ENCODE measurements at places on chromosomes 2 and 18. TPM values are rescaled to one million over a fixed set of nuclear protein-coding genes. Genes with fewer than 3 reads are reported as not detected.
A peak's percentile ranks its signal among the peaks of the same experiment; 100 is the strongest.

GRCh38 chr2:17830053-17831034, 14.1 kb downstream of the MSGN1 start:
- peak; percentile 79 for DNase-seq

GRCh38 chr2:239173301-239173700, 227.5 kb downstream of the HDAC4 start:
- no peak for DNase-seq

GRCh38 chr2:38092196-38092902, 16.4 kb upstream of the CYP1B1 start:
- DNase-seq: no peak

DNA sequence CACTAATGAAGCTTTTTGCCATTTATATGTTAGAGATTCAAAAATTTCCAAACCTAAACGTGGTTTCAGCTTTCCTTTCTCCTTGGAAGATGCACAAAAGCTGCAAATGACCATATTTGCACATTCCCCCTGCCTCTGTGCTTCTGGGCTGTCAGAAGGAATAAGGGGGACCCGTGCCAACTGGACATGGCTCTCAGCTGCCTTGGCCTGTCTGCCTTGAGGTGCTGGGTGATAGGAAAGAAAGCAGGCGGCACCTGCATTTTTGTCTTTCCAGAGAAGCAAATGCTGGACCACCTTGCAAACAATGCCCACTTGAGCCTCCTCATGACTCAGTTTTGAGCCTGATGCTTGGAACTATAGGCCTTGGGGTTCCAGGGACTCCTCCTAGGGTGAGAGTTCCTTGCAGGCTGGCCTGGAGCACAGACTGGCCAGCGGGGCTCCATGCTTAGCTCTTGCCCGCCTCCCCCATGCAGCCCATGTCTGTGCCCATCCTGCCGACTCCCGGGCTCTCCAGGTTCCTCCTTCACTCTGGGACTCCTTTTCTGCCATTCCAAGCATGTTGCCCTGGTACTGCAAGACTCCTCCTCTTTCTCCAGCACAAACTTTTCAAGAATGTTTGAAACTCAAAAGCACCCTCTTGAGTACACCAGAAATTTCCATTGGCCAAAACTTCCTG, 109.0 kb upstream of the EPAS1 start:
- no peak for DNase-seq

GRCh38 chr2:152861349-152861942, 143.0 kb downstream of the ARL6IP6 start:
- DNase-seq: peak; percentile 14

The ANAPC1 gene
- 39.9 TPM for total RNA-seq

DNA sequence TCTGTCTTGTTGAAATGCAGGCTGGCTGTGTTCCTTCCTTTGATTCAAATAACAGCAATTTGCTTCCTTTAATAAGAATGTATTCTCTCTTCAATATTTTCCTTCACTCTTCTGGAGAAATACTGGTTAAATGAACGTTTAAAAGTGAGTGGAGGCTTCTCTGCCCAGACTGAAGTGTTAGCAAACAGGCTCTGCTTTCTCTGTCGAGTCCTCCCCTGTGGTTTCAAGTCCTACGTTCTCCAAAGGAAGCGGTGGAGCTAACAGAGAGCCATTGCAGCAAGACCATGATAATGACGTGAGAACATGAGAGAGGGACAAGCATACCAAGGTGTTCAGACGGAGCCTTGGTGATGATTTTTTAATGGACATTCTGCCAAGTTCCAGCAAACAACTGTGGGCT, 26.2 kb upstream of the PID1 start:
- no peak for DNase-seq

GRCh38 chr18:57107140-57107832, 39.6 kb upstream of the BOD1L2 start:
- DNase-seq: peak; percentile 51

DNA sequence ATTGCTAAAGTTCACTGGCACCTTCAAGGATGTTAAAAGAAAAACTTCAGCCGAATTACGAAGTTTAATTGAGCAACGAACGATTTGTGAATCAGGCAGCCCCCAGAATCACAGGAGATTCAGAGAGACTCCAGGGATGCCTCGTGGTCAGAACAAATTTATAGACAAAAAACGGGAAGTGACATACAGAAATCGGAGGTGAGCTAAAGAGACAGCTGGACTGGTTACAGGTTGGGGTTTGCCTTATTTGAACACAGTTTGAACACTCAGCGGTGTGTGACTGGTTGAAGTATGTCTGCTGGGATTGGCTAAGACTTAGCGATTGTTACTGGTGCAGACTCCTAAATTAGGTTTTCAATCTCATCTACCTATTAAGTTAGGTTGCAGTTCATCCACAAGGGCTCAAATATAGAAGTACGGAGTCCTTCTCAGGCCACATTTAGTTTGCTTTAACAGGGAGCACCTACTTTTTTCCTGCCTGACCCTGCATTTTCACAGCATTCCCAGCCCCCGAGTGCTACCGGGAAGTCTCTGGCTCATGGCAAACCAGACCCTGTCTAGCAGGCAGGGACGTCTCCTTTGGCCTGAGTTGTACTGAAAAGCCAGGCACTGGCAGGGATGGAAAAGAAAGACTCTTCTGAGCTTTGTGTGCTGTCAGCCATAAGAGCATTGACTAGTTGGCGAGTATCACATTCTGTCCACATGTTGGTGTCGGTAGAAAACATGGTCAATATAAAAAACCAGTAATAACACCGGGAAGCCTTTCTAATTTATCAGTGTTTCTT, 41.1 kb downstream of the CDCA7 start:
- no peak for DNase-seq

The GALNT5 gene
- total RNA-seq: not detected

The LHCGR gene
- not detected for total RNA-seq

The MZT2B gene
- 201 TPM for total RNA-seq

GRCh38 chr18:11785444-11786055, 65.7 kb upstream of the CHMP1B start:
- no peak for DNase-seq

GRCh38 chr2:160651416-160652200, 158.0 kb upstream of the RBMS1 start:
- peak; percentile 46 for DNase-seq

- DNase-seq: peak; percentile 82
These were observed at the start of gene DYNC2LI1 for GRCh38 chr2:43773876-43774613. Gene DYNC2LI1, plus strand, starts transcription at chr2:43774039. Its CDS starts 100 bp downstream, at chr2:43774139.

All from lung microvascular endothelial cell (primary cell).